ENCODE measurements at places on chromosomes 1 and 21. TPM values are rescaled to one million over a fixed set of nuclear protein-coding genes. Genes with fewer than 3 reads are reported as not detected.

GDAP2 gene
- polyA plus RNA-seq = 19.6 TPM

UTS2 gene
- polyA plus RNA-seq = not detected

FCGR1A gene
- not detected for polyA plus RNA-seq

SPRR5 gene
- polyA plus RNA-seq = not detected

RIMS3 gene
- polyA plus RNA-seq = 0.08 TPM

KLF18 gene
- not detected for polyA plus RNA-seq

CTSE gene
- not detected for polyA plus RNA-seq

TCP10L gene
- polyA plus RNA-seq = not detected

DNM3 gene
- polyA plus RNA-seq = 1.8 TPM

FAM151A gene
- polyA plus RNA-seq = not detected

PEX11B gene
- 37.1 TPM for polyA plus RNA-seq

CFHR2 gene
- polyA plus RNA-seq = not detected

DNA sequence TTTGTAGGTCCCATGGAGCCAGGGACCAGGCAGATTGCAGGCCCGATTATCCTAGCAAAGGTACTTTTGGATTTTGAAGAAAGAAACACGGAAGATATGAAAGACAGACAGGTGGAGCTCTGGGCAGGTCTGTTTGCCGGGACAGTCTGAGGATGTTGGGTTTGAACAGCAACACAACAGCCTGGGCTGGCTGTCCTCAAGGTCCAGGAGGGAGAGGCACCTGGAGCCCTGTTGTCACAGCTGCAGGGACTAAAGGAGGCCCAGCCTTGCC lies 14.6 kb downstream of the H6PD start:
- DNase-seq = no peak

DNA sequence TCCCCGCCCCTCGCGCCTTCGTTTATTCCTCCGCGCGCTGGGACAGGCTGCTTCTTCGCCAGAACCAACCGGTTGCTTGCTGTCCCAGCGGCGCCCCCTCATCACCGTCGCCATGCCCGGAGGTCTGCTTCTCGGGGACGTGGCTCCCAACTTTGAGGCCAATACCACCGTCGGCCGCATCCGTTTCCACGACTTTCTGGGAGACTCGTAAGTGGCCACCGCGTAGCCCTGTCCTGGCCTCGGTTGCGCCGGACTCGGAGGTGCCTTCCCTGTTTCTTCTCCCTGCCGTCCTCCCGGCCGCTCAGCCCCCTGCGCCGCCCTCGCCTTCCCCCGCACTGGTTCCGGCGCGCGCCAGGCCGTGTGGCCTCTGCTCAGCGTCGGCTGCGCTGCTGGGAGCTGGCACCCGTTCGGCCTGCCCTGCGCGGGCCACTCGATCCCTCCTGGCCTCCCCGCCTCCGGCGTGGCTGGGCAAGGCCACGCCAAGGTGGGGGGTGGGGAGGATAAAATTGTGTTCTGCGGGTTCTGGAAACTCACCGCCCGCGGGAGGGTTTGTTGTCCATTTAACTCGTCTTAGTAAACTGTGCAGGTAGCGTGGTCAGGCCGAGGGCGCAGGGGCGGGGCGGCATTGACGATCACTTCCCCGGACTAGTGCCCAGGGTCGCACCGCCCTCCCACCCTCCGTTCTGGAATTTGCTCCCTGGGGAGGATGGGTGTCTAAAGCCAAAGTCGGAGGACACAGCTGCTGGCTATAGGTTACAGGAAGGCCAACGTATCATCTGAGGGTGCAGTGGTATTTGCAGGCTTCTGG lies at the start of gene PRDX6:
Gene PRDX6, plus strand, starts transcription at position 50 of the 808 bp plus-strand sequence. Its CDS starts 63 bp downstream, at position 113.
- peak; percentile 95 for DNase-seq

DNA sequence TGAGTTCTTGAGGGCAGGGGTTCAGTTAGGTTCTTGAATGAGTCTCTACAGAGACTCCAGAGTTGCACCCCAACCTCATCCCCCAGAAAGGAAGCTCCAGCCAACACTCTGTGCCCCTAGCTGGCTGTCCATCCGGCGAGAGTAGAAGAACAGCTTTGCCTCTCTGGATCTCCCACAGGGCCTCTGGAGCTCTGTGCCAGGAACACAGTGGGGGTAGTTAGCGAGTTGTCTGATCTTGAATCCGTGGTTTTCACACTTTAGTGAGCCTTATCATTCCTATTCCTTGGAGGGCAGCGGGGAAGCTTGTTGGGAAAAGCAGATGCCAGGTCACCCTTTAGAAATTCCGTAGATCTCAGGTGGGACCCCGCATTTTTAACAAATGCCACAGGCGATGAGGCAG lies 45.0 kb downstream of the STUM start:
- DNase-seq = no peak

- no peak for DNase-seq
These were observed 785.2 kb upstream of the B3GALT2 start for GRCh38 chr1:193971595-193971994.

- DNase-seq = peak; percentile 75
These were observed 17.1 kb downstream of the RC3H1 start for GRCh38 chr1:174005032-174005431.

GRCh38 chr1:246681900-246682895 lies 42.0 kb upstream of the SCCPDH start:
- DNase-seq = no peak

- no peak for DNase-seq
These were observed 625.2 kb downstream of the SMYD3 start for GRCh38 chr1:245881767-245882391.

GRCh38 chr1:210814382-210815123 lies 319.4 kb downstream of the KCNH1 start:
- DNase-seq = no peak

- peak; percentile 27 for DNase-seq
These were observed 199.0 kb upstream of the DPYD start for GRCh38 chr1:98119796-98120195.

Measured in GM23248 (cell line).